ENCODE measurements at places on chromosomes 11 and 22.

DNA sequence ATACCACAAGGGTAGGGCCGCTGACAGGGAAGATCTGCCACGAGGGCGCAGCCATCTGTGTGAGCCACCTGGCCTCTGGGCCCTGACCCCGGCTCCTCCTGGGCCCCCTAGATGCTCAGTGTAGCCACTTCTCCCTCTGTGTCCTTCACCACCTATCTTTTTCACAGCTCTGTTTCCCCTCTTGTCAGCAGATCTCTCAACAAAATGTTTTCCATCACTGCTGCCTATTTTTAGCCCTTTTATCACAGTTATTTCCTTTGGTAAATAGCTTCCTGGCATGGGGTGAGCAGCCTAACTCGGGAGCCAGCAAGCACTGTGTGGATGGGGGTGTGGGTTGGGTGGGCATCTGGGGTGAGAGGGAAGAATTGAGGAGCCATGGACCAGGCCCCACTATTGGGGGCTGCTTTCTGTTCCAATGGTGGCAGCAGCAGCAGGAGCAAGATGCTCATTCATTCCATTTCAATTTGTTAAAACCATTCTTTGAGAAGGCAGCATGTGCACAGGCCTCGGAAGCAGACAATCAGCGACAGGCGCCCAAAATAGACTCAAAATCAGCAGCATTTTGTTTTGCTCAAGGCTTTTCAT lies 135.2 kb upstream of the NAV2 start:
- DNase-seq = no peak

DNA sequence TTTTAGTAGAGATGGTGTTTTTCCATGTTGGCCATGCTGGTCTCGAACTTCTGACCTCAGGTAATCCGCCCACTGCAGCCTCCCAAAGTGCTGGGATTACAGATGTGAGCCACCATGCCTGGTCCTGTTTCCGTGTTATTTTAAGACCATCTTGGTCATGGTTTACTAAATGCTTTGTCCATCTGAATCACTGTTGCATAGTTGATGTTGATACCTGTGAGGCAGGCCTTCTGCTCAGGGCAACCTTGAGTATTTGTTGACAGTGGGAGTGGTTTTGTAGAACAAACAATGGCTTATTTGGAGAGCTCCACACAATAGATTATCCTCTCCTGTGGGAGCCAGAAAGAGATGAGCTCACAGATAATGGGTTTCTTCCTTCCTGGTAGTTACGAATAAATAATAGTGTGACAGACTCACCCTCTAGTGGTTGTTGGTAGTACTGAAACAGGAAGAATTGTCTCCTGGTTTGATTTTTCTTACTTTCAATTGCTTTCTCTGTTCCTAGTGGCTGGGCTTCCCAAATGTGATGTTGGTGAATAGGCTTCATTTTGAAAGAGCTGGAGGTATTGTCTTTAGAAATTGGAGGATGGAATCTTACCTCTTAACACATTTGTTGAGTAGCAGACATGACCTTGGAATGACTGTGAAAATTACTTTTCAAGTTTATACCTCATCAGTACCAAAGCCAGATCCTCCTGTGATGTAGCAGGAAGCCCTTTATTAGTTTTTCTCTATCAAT lies 39.0 kb downstream of the CTNND1 start:
- DNase-seq = no peak

DNA sequence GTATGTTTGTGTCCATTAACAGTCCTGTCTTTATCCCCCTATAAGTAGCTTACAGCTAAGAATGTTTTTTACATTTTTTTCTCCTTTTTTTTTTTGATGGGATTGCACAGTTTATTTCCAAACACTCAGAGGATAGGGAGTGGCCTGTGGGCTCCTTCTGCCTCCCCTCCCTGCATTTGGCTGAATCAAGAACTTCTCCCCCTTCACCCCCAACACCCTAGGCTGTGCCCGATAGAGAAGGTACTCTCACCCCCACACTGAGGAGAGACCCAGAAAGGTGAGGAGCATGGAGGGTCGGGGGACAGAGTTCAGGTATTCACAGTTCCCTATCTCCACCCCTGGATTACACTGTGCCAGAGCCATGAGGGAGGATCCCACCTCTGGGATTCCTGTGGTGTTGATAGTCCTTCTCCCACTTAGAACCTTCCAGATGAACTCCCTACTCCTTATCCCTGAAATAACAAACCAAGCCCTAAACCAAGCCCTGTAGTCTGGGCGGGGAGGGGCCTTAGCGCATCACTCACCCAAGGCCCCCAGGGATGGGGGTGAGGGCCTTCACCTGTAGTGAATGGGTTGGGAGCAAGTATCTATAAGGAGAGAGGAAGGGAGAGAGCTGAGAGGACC lies 97.1 kb downstream of the ADAMTS15 start:
- no peak for DNase-seq

DNA sequence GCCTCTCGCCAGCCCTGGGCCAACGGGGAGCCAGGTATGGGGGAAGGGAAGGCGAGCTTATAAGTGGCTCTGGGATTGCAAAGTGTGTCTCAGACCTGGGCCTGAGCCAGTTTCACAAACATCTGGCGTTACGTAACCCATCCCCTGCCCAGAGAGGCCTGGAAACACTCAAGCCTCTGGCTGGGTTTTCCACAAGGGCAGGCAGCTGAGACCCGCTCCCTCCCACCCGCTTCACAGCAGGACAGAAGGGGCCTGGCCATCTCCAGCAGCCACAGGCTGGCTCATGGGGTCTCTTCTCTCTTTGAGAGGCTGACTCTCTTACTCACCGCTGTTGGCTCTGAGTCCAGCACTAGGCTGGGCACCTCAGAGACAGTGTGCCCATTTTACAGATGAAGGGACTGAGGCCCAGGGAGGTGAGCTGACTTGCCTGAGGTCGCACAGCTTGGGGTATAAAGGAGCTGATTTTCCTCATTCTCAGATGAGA lies 44.5 kb downstream of the TRIOBP start:
- no peak for DNase-seq

- DNase-seq = no peak
Observed at GRCh38 chr11:123062892-123063825, 1.2 kb upstream of the HSPA8 start.

GRCh38 chr22:41264408-41264941 lies 21.5 kb downstream of the RANGAP1 start:
- DNase-seq = no peak

- DNase-seq = no peak
Observed at GRCh38 chr11:103904324-103904667, 132.1 kb upstream of the DDI1 start.

DNA sequence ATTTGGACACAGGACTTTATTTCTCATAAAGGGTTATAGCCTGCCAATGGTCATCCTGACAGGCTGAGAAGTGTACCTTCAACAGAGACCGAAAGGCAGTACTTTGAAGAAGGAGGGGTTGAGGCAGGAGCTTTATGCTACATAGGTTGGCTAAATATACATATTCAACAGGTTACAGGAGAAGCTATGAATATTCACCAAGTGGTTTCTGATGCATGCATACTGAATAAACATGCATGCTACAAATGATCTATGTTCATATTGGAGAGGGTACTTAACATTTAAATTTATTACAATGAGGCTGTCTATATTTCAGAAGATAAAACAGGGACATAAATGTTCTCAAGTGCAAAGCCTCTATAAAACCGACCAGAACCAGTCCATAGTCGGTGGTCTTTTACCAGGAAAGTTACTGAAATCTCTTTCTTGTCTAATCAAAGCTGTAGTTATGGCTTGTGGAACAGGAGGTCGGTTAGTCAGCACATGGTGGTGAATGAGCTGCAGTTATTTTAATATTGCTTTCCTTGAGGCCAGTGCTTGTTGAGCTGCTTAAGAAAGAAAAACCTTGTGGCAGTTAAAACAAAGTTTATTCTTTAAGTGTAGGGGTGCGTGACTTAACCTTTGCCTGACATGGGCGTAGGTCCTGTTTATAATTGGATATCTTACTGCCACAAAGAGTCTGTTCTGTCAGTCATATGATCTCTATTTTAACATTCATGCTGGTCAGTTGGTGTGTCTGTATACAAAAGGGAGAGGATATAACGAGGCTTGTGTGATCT lies 19.5 kb downstream of the CNTF start:
- DNase-seq = no peak

- no peak for DNase-seq
Observed at GRCh38 chr22:47918276-47918921, 1155.9 kb downstream of the TBC1D22A start.

DNA sequence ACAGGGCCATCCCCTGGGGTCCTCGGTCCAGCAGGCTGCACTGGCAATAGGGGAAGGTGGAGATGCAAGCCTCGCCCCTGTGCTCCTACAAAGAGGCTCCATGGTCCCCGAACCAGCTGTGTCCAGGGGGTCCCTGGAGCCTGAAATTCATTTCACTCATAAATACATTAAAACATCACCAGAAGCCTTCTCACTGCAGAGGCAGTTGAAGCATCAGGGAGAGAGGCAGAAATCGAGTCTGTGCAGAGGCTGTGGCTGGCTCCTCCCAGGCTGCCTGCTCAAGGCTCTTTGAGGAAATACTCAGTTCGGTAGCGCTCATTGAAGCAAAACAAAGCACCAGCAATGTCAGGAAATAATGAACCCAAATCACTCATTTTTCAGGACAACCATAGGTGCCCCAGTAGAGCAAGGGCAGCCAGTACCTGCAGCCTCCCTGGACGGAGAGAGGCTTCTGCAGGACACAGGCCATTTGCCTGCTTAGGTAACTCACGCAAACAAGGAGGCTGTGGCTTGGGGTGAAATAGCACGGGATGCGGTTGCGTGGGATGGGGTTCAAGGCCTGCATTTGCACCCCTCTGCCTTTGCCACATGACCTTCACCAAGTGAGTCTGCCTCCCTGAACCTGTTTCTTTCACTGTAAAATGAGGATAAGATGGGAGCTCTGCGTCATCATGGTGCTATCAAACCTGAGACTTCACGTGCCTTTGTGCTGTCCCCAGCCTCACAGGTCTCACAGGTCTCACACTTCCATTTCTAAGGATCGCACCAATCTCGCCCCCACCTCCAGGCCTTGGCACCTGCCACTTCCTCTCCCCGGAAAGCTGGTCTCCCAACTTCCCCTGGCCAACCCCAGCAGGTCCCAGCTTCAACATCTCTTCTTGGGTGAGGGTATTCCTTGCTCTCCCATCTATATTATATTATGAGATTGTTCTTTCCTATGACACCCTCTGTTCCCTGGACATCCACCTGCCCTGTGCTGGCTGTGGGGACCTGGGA lies 84.3 kb upstream of the SHISAL1 start:
- DNase-seq = no peak

- no peak for DNase-seq
Observed at GRCh38 chr22:28728002-28728401, 13.6 kb downstream of the CHEK2 start.

DNA sequence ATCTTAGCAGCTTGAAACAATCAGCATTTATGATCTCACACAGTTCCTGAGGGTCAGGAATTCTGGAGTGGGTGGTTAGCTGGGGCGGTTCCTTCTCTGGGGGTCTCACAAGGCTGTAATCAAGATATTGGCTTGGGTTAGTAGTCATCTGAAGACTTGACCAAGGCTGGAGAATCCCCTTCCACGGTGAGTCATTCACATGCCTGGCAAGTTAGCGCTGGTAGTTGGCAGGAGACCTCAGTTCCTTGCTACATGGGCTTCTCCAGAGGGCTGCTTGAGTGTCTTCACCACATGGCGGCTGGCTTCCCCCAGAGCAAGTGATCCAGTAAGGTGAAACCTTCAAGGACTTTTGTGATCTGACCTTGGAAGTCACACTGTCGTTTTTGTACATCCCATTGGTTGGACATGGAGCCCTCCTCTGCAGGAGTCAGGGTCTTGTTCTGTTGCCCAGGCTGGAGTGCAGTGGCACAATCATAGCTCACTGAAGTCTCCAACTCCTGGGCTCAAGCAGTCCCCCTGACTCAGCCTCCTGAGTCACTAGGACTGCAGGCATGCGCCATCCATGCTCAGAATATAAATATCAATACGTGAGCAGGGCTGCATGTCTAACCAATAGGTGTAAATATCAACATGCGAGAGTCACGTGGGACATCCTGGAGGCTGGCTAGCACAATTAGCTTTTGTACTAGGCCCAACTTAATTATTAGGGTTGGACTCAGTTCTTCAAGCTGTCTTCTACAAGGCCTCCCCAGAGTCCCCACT lies 7.2 kb upstream of the NIPSNAP1 start:
- no peak for DNase-seq

DNA sequence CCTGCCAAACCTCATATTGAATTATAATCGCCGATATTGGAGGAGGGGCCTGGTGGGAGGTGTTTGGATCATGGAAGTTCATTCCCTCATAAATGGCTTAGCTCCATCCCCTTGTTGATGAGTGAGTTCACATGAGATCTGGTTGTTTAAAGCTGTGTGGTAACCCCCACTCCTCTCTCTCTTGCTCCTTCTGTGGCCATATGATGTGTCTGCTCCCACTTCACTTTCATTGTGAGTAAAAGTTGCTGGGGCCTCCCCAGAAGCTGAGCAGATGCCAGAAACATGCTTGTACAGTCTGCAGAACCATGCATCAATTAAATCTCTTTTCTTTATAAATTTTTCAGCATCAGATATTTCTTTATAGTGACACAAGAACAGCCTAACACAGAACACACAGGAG lies 929.0 kb upstream of the FAT3 start:
- DNase-seq = no peak

DNA sequence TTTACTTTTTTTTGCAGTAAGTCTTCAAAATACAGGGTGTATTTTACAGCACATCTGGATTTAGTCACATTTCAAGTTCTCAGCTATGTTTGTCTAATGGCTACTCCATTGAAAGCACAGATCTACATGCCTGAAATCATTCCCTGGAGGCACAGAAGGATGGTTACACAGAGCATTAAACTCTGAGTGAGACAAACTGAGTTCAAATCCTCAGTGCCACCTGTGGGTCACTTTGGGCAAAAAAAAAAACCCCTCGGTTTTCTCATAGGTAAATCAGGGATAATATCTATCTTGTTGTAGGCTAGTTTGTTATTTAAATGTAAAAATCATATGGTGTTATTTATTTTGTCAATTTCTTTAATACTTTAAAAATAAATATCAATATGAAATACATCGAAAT lies 7.7 kb downstream of the ANKRD49 start:
- DNase-seq = no peak

- DNase-seq = no peak
Observed at GRCh38 chr11:75174781-75175370, 24.0 kb downstream of the SLCO2B1 start.

GRCh38 chr11:27718346-27718862 lies 18.1 kb upstream of the BDNF start:
- DNase-seq = no peak

DNA sequence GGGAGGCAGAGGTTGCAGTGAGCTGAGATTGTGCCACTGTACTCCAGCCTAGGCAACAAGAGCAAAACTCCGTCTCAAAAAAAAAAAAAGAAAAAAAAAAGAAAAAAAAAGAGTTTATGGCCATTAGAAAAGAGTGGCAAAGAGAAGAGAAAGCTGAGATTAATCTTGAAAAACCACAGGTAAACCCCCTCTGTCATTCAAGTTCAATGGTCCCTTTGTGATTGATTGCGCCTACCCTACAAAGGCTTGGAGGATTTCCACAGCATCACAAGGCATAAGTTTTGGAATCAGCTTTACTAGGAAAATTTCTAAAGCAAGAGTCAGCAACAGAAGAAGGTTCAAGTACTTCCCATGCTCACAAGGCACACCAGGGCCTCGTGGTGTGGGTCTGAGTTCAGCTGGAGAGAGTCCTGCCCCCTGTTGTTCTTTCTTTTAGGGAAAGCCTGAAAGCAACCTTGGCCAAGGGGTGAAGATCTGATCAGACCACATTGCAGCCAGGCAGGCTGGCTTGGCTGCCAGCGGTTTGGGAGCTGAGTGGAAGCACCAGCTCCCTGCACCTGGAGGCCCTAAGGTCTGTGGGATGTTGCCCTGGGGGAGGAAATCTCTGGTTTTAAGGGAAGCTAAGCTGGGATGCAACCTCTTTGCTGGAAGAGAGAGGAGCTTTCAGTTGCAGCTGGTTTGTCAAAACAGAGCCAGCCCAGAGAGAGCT lies 41.8 kb downstream of the SLN start:
- DNase-seq = no peak
